Cardiac fibroblast (primary cell): ENCODE measurements at places on chromosomes 13 and 19.
A peak's percentile ranks its signal among the peaks of the same experiment; 100 is the strongest.

GRCh38 chr13:65034266-65034665, 2195.9 kb downstream of the PCDH9 start:
- DNase-seq, result no peak

- DNase-seq, result no peak
Measured at GRCh38 chr13:111584101-111584672, 263.7 kb downstream of the TEX29 start.

GRCh38 chr13:88303605-88304004, 632.4 kb downstream of the SLITRK5 start:
- DNase-seq, result no peak

- no peak for DNase-seq
Measured at GRCh38 chr13:110346661-110347067, 39.6 kb downstream of the COL4A2 start.

GRCh38 chr13:75769141-75769905, 133.2 kb downstream of the LMO7 start:
- no peak for DNase-seq

DNA sequence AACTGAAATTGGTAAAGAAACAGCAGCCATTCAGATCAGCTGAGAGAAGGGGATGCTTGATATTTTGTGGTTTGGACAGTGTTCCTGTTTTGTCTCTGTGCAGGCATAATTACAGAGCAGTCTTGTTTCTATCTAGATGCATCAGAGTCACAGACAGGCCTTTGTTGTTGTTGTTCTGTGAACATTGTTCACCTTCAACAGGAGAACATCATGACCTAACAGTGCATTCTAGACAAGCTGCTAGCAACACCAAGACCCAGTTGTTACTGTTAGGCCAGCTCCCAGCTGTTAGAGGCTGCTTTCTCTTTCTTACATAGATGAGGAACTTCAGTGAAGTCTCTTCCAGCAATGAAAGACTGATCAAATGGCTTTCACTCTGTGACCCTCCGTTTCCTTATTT, 8.5 kb upstream of the LSR start:
- DNase-seq, result no peak

GRCh38 chr19:7067716-7068115, 1.8 kb upstream of the ZNF557 start:
- DNase-seq, result peak; percentile 45

- no peak for DNase-seq
Measured at GRCh38 chr13:49938921-49939320, 2.8 kb upstream of the SPRYD7 start.

- DNase-seq, result peak; percentile 71
Measured at GRCh38 chr13:79435561-79435990, 29.5 kb upstream of the RBM26 start.

- DNase-seq, result no peak
Measured at GRCh38 chr13:52010890-52011631, at the start of gene ATP7B. Gene ATP7B (minus strand): TSS chr13:52011450. CDS start chr13:52011337, 113 bp downstream.

DNA sequence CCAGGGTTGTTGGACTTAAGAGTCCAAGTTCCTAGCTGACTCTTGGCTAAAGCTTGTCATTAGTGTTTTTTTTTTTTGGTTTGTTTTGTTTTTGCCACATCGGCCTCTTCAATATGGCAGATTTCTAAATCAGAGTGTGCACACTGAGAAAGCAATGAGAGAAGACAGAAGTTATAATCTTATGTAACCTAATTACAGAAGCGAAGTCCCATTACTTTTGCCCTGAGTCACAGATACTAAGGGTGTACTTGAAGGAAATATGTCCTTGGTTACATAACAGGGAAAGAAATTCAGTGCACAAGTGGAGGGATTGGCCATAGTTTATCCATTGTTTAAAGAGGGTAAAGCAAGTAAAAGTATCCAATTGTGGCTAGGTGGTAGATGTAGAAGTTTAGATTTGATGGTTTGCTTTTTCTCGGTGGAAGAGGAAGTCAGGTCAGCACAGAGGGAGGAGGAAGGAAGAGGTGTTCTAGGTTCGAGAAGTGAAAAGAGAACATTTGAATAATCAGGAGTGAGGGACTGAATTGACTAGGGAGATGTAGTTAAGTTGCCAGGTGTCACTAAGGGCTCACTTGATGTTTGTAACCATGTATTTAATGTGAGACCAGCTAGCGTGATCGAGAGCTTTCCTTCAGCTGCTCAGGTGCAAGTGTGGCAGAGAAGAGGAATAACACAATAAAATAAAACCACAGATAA, 12.2 kb downstream of the GTF2F2 start:
- DNase-seq, result no peak

GRCh38 chr19:6412447-6413091, 12.0 kb downstream of the KHSRP start:
- peak; percentile 18 for DNase-seq

DNA sequence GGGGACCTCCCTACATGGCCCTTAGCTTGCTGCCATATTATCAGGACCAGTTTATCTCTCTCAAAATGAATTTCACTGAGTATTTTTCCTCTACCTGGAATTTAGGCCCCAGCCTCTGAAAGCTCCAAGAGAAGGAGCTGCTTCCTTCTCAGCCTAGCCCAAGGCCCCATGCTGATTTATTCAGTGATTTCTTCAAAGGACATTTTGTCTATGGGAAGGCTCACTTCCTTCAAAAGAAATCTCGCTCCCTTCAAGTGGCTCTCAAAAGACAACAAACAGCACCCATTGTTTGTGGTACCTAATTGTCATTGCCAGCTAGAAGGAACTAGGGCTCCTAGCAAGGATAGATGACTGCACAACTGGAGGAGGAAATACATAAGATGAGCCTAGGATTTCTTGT, 172.4 kb downstream of the SLC7A1 start:
- DNase-seq, result no peak

DNA sequence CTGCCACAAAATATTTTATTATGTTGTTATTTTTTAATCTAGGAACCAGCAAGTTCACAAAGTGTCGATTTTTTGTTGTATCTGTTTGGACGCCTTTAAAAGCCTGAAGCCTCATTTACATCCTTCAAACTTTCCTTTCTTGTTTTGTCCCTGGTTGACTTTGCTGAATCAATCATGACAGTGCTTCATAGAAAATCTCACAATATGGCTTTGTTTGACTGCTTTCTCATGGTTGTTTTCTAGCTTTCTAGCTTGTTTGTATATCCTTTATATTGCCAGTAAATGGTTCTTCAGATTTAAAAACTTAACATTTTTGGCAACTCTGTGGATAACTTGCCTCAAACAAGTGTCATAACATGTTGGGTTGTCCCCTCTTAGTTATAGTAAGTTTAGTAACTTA, 84.1 kb upstream of the ATXN8OS start:
- no peak for DNase-seq

GRCh38 chr13:48258002-48258401, 25.0 kb downstream of the ITM2B start:
- DNase-seq, result no peak

DNA sequence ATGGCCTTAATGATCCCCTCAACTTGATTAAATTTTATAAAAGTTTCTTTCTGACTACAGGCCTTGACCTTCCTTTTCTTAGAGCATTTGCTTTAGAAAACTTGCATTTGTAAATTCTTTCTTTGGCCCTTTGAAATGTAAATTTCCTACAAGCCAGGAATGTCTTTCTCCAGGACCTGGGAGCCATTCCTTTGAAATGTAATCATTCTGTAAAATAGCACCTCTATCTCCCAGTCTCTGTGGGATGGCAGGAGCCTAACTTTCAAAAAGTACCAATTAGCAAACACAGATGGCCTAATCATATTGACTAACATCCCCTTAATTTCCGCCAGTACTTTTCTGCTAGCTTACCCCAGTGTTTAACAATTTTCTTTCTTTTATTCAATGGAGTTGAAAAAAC, 1394.2 kb upstream of the ATXN8OS start:
- DNase-seq, result no peak

GRCh38 chr13:48210178-48210577, 22.8 kb upstream of the ITM2B start:
- peak; percentile 57 for DNase-seq

- no peak for DNase-seq
Measured at GRCh38 chr19:682678-683320, 6.6 kb downstream of the FSTL3 start.

GRCh38 chr13:72457151-72457550, 270.3 kb downstream of the MZT1 start:
- DNase-seq, result no peak

DNA sequence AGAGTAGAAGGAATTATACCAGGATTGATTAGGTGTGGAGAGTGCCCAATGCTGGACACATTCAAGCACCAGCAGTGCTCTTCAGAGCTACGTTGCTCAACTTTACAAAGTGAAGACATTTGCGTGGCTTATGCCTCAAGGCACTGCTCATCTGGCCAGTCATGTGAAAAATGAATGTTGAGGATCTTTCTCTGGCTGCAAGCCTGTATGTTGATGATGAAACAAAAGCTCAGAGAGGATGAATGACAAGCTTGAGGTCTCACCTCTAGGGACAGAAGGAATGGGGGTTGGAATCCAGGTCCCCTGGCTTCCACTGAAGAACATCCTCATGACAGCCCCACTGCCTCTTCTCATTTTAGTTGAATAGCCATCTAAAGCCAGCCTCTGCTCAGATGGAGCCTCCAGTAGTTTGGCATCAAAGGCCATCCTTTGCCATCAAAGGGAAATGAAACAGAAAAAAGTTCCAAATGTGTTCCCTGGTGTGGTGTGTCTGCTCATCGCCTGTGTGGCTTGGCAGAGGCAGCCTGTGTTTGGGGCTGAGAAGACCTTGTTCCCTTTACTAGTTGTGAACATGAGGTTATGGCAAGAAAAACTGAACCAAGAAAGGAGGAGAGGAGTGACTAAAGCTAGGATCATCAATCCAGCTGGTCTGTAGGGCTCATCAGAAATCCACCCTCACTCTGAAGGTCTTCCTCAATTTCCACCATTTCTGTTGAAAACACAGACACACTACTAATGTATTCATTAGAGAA, 114.0 kb upstream of the KL start:
- peak; percentile 59 for DNase-seq

GRCh38 chr13:39998166-39998565, 342.7 kb downstream of the COG6 start:
- no peak for DNase-seq

DNA sequence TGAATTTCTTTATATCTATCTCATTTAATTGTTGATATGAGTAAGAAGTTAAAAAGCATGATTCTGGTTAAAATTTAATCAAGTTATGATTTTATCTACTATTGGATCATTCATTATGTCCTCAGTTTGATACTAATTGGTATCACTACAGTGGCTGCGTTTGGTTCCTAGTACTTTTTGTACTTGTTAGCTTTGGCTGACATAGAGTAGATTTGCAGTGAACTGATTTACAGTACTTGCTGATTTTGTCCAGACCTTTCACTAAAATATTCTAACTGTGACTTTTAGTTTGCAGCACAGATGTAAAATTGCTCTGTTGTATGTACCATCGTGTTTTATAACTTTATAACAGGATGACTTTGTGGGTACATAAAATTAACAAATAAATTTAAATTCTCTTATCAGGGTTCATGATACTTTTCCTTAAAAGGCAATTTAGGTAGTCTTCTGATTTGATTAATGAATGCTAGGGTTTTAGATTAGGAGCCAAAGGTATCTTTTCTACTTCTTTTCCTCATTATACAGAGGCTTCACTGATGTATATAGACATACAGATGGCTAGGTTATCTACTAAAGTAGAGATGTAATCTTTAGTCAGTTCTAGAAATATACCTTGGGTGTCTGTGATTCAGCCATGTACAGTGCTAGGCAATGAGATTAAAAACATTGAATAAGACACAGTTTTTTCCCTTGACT, 8.7 kb downstream of the UCHL3 start:
- DNase-seq, result no peak

GRCh38 chr19:11152318-11153062, 3.1 kb downstream of the SPC24 start:
- peak; percentile 83 for DNase-seq

DNA sequence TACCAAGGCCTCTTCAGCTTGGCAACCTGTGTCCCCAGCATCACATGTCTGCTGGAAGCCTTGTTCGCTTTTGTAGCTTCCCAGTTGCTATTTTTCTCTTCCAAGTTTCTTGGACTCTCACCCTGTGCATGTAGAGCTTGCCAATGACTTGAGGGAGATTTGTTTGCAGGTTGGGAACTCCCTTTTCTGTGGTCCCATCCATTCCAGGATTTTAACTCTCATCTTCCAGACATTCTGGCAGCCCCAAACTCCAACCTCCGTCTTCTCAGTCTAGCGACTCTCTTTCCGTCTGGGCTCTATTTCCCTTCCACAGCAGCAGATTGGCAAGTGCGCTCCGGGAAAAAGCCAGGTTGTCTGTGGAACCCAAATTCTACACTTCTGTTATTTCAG, 9.0 kb downstream of the PLAUR start:
- no peak for DNase-seq

DNA sequence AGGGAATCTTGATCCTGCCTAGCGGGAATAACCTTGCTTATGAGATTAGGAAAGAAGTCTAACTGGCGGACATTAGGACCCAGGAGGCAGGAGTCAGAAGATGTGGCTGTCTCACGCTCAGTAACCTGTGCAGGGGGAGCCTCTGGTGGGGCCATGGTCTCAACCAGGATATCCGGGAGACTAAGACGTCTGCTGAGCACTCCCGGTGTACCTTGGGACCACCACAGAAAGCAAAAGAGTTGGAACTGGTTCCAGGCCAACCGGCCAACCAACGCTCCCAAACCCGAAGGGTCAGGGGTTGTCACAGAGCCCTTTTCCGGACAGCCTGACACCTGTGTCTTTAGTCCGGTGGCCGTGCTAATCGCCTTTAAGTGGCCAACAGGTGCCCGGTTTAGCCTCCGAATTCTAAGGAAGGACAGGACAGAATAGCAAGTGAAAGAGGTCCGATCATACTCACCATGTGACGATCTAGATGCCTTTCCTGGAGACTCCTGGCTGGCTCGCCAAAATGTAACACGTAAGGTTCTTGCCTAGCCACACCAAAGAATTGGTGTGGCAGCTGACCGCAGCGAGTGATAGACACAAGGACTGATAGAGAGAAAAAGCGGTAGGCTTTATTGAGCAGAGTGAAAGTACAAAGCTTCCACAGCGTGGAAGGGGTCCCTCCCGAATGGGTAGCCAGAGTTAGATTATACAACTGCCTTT, 103.9 kb upstream of the DIAPH3 start:
- peak; percentile 3 for DNase-seq

DNA sequence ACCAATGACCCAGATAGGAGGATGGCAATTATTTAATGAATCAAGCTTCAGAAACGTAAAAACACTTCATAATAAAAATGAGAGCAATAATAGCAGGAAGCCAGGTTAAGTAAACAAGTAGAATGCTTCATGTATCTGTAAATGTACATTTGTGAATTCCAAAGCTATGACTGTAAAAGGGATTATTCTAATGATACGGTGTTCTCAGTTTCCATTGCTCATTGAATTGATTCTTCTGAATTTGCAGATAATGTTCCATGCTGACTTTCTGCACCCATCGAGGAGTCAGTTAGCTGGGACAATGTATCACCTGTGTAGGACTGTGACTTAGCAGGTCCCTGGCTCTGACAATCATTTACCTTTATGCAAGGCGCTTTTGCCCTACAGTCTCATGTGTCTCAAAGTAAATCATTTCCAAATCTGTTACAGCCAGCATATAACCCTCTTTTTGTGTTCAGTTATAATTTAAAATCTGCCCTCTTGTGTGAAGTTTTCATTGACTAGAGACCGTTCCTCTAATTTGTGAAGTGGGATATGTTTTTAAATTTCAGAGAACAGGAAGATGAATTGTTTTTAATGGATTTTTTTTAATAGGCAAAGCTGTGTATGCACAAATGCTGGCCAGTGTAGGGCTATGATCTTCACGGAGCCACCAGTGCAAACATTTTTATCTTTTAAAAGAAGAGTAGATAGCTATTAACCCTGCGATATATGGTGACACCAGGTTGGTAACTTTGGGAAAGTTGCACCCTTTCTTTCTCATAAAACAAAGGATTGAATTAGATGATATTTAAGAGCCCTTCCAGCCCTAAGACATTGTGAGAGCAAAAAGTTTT, 267.1 kb downstream of the KLF5 start:
- peak; percentile 9 for DNase-seq

GRCh38 chr13:52749419-52749818, 9.8 kb upstream of the CNMD start:
- no peak for DNase-seq
